ELF-1 (cell line): ENCODE measurements at places on chromosomes 5 and 9.

DNA sequence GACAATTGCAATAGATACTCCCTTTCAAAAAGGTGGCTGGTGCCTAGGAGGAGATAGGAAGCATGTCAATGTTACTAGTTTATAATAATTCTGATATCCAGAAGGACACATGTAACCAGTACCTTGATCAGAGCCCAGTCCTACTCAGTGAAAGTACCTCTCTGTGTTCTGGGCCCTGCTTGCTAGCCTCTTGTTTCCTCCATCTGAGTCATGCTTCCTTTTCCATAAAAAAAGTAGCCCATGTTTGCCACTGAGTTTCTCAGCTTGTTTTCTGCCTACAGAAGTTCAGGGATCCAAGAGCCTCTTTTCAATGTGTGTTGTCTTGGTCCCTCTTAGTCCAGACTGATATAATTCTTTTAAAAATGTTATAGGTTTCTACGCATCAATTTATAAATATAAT, 149.0 kb downstream of the SSBP2 start:
- DNase-seq: no peak

DNA sequence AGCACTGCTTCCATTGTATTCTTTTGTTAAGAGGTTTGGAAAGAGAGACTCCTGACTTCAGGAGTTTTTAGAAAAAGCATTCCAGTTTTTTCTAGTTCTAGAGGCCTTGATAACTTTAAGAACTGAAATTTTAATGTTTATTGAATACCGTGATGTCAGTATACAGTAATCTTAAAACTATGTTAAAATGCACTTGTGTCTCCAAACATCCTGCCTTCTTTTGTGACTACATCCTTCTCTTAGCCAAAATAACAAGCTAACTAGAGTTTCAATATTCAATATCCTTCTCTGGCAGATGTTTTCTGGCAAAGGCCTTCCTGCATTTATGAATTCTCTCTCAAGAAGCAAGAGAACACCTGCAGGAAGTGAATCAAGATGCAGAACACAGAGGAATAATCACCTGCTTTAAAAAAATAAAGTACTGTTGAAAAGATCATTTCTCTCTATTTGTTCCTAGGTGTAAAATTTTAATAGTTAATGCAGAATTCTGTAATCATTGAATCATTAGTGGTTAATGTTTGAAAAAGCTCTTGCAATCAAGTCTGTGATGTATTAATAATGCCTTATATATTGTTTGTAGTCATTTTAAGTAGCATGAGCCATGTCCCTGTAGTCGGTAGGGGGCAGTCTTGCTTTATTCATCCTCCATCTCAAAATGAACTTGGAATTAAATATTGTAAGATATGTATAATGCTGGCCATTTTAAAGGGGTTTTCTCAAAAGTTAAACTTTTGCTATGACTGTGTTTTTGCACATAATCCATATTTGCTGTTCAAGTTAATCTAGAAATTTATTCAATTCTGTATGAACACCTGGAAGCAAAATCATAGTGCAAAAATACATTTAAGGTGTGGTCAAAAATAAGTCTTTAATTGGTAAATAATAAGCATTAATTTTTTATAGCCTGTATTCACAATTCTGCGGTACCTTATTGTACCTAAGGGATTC, 43.1 kb downstream of the NDFIP1 start:
- no peak for DNase-seq

DNA sequence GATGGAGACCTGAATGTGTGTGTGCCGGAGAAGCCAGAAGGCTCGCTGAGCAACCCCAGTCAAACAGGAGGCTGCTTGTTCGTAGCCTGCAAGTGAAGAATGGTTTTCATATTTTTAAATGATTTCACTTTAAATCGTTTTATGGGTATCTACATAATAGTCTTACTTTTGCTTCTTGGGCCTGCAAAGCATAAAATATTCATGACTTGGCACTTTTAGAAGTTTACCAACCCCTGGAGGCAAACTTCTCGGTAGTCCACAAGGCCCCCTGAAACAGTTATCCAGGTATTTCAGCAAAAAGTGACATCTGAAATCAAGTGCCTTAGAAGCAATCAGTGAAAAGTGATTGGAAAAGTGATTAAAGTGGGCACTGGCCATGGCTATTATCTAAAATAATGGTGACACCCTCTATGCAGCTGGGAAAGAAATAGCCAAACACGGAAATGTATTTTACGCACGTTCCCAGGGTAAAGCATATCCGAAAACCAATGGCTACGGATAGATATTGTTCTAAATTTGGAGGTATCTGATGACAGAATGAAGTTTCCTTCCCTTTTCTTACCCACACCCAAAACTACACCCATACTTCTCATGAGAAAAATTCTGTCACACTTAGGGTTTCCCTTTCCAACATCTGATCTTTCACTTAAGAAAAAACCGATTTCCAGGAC, 39.0 kb downstream of the RAPGEF1 start:
- no peak for DNase-seq

DNA sequence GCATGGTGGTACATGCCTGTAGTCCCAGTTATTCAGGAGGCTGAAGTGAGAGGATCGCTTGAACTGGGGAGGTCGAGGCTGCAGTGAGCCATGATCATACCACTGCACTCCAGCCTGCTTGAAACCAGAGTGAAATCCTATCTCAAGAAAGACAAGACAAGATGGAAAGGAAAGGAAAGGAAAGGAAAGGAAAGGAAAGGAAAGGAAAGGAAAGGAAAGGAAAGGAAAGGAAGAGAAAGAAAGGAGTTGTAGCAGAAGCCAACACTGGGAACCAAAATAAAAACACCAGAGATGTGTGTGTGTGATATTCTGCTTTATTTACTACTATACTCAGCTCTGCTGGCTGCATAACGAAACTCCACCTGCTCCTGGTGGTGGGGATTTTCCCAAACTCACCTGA, 115.3 kb downstream of the DRD1 start:
- DNase-seq: no peak

- DNase-seq: no peak
Observed at GRCh38 chr9:127158786-127159324, 36.4 kb upstream of the ANGPTL2 start.

DNA sequence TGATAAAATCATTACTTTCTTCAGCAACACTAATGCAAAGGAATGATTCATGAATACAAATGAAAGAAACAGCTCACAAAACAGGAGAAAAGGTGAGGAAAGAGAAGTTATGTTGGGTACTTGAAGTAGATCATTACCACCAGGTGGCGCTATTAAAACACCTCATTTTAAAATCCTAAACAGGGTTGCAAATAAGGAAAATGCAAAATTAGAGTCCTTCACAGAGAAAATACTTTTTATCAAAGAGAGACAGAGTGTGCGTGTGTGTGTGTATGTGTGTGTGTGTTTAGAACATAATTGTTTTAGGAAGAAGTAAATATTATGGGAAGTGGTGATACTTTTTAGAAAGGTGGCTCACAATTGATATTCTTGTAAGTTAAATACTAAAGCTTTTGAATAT, 49.5 kb upstream of the CD180 start:
- no peak for DNase-seq

GRCh38 chr5:102295534-102296177, 428 bp downstream of the SLCO4C1 start:
- peak; percentile 60 for DNase-seq

DNA sequence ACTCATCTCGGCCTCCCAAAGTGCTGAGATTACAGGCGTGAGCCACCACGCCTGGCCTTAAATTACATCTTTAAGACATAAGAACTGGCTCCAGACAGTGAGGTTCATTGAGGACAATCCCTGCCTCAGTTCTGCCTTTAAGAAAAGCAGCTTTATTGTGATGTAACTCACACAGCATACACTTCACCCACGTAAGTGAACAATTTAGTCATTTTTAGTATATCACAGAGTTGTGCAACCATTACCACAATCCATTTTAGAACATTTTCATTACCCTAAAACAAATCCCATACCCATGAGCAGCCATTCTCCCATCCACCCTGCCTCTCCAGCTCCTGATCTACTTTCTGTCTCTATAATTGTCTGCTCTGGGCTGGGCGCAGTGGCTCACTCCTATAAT, 24.0 kb upstream of the LTC4S start:
- DNase-seq: no peak

- no peak for DNase-seq
Observed at GRCh38 chr9:69036799-69037198, 1.2 kb downstream of the FXN start.

DNA sequence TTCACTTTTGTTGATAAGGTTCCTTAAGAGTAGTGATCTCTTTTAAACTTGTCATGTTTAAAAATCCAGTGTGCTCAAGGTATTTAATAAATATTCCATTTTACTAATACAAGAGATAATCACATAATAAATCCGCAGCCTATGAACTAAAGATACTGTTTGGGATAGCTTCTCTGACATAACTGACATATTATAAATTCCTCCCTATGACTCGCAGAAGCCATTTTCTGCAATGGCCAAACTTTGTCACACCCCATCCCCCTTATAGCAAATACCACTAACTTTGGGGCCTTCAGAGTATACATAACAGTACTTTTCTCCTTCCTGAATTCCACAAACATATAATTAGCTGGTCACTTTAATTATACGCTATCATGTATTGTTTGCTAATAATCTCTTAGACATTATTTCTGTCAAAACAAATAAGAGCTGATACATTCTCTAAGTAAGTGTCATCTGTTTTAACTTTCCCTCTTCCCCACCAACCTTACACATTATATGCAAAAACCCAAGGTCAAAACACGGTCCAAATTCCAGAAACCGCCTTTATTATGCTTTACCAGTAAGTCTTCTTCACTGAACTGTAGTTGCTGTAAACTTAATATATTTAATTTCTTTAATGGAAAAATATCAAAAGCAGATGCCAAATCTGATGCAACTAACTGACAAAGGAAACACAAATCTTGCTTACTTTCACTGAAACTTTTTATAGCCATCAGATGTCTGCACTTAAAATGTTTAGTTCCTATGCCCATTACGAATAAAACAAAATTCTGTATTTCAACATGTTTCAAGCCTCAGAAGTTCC, 971 bp downstream of the TMEM267 start:
- DNase-seq: no peak

DNA sequence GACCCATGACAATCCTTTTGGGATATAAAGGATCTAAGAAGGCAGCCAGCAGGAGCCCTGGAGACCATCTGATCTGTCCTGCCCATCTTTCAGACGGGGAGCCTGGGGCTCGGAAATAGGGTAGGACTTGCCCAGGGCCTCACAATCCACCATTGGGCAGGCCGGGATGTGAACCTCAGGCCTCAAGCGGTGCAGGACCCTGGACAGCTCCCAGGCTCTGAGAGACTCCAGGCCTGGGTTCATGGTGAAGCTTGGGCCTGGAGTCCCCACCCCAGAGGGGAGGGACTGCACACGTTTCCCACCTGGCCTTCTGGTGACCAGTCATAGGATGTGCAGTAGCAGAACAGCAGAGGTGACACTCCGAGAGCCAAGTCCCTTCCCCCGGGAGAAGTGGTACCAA, 36.6 kb upstream of the RAPGEF1 start:
- peak; percentile 79 for DNase-seq

- no peak for DNase-seq
Observed at GRCh38 chr9:131539223-131539923, 6.0 kb upstream of the PRRT1B start.

- no peak for DNase-seq
Observed at GRCh38 chr5:96257904-96258303, 175.1 kb downstream of the PCSK1 start.

- no peak for DNase-seq
Observed at GRCh38 chr5:86500947-86501346, 116.8 kb upstream of the COX7C start.

GRCh38 chr9:98057138-98057799, 737 bp downstream of the NANS start:
- DNase-seq: no peak

DNA sequence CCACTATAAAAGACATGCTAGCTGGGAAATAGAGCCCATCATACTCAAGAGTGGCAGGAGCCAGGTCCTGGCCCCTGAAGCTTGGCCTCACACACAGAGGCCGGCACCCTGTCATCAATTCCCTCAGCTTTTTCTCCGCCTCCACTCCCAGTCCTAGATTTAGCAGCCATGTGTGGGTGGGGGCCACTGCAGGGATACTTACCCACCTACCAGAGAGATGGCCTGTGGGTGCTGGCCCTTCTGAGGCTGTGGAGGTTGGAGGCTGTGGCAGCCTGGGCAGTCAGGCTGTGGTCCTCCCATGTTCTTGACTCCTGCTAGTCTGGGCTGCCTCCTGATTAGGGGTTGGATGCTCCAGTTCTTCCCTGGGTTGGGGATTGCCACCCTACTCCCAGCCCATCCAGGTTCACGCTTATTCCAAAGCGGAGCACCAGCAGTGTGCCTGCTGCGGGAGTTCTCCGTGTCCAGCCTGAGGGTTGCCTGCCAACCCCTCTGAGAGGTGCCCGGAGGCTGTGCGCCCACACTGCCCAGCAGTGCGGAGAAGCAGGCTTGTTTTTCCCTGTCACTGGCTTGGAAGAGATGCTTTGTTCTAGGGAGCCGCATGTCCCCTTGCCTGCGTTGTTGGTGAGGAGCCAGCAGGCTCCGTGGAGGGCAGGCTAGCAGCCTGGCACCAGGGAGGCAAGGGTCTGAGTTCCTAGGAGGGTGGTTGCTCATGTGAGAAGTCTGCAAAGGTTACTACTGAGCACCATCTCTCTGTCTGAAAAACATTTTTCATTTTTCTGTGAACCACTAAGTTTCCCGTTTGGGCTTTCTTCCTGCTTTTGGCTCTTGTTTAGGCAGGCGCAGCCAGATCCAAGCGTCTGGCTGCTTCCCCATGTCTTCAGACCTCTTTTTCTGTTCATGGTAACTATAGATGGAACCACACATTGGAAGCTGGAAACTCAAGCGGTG, 7.5 kb downstream of the SLC22A5 start:
- DNase-seq: no peak

DNA sequence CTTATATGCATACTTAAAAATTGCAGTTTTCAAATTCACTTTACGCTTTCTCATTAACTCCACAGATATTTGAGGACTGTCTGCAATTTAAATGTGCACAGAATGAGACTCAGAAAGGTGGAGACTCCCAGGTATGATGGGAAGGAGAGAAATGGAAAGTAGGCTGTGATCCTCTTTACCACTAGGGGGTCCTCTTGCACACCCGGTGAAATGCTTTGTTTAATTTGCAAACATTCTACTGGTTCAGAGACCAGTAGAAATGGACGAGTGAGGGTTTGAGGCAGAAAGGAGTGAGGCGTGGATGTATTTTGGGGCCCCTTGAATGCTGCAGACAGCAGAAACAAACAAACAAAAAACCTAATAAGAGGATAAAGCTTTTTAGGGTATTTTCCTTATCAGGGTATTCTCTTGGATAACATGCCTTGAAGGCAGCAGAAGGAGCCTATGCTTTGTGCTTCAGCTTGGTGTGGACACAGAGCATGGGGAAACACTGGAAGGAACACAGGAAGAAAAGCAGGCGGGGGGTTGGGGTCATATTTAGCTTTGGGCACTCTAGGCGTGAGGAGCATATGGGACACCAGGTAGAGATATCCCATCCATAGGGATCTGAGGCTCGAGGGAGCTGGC, 410.1 kb downstream of the DMRT2 start:
- peak; percentile 4 for DNase-seq

DNA sequence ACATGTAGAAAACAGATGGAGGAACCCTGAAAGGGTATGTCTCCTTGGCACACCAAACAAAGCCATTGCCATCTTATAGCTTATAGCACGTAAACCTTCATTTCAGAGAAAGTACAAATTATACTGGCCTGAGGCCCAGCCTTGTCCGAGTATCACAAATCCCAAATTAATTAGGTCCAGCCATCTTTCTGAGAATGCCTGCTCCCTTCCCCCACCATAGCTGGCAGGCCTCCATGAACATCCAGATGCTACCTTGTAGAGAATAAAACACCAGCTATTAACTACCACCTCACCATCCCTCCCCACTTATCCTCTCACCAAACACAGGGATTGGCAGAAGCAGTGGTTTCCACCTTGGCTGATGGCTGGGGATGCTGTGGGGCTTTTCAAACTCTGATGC, 224.0 kb downstream of the SPOCK1 start:
- DNase-seq: no peak

GRCh38 chr9:114282926-114283325, 40.0 kb upstream of the ORM1 start:
- peak; percentile 51 for DNase-seq
